ENCODE measurements at places on chromosomes 7 and 10.

DNA sequence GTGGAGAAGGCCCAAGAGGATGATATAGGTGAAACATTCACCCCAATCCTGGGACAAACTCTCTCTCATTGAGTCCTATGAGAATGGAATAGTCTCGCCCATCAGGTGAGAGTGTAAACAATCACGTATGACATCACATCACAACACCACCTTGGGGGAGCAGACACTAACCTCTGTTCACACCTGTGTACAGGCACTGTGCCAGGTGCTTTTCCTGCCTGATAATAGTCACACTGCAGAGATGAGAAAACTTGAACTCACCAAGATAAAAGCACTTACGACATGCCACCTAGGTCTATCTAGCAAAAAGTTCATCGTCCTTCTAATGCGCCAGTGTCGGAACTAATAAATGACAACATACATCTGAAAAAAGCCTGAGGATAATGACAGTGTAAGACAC, 187.8 kb downstream of the FAM107B start:
- DNase-seq = no peak

DNA sequence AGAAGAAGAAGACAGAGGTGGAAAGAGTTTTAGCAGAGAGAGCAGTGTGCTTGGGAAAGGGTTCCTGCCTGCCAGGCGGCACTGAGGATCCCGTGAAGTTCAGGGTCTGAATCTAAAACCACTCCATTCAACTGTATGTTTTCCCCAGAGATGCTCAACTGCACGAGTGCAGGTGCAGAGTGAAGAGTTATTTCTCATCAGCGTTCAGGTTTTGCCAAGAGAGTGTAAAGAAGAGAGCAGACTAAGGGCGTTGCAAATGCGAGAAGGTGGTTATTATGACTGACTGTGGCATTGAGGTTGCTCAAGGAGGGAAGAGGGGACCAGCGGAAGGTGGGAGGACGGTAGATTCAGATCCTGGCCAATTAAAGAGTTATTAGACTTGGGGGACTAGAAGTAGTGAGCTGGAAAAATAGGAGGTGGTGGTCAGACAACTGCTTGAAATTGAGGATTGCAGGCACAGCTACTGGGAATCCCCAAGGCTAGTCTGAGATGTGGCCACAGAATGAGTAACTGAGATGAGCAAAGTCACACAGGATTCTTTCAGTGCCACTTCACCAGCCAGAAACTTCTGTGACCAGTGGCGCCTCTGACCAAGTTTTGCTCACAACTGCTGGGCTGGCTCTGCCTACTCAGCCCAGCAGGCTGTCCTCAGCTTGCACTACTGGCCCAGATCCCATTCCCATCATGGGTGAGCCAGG, 29.1 kb downstream of the STRA8 start:
- no peak for DNase-seq

DNA sequence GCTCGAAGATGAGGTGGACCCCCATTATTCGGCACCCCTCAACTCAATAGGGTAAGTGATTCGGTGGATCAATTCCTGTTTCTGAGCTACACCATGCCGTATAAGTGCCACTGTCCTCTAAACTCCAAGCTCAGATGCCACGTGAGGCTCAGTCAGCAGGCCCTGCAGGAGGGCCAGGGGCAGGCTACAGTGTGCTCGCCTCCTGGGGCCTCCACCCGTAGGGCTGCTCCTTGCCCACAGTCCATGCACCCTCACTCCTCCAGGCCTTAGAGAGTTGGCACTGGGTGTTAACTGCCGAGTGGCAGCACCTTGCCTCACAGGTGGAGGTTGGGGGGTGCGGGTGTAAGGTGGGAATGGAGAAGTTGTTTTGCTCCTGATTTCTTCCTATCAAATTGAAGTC, 12.1 kb downstream of the C10orf53 start:
- no peak for DNase-seq

DNA sequence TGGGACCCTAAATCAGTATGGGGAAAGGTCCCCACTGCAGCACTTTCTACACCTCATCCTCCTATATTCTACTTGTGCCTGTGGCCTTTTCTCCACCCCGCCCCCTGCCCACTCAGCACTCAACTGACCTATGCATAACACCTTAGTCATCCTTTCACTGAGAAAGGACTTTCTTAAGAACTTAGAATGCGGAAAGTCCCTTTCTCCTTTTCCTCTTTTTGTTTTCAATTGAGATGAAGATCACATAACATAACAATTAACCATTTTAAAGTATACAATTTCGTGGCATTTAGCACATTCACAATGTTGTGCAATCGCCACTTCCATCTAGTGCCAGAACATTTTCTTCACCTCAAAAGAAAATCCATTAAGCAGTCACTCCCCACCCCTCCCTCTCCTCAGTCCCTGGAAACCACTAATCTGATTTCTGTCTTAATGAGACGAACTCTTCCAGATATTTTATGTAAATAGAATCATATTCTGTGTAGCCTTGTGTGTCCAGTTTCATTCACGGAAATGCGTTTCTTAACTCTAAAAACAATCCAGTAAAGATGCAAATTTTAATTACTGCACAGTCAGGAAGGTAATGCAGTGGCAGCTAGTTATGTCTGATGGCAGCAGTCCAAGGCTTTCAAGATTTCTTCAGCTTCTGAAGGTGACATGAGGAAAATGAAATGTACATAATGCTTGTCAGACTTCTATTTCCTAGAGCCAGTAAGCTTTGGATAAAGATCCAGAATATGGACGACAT, 41.7 kb downstream of the FAS start:
- DNase-seq = no peak

GRCh38 chr10:90806677-90807076, 51.2 kb downstream of the HTR7 start:
- DNase-seq = no peak

DNA sequence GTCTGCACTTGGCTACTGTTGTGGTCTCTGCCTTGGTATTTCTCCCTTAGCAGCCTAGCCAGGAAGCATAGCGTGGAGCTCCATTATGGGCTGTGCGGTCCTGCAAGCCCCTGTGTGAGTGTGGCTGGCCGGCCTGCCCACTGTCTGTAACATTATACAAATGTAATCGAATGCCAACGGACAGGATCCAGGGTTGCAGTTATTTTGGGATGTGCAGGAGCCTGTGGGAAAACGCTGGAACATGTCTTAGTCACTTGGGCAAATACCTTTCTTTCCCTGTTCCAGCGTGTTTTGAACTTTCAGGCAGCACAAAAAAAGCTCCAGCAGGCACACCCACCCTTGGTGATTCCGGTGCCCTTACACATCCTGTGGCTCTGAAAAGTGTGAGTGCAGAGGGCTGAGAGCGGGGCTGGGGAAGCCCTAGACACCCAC, 29.5 kb downstream of the BAG3 start:
- no peak for DNase-seq

- DNase-seq = no peak
Observed at GRCh38 chr7:114835303-114835702, 86.6 kb upstream of the MDFIC start.

DNA sequence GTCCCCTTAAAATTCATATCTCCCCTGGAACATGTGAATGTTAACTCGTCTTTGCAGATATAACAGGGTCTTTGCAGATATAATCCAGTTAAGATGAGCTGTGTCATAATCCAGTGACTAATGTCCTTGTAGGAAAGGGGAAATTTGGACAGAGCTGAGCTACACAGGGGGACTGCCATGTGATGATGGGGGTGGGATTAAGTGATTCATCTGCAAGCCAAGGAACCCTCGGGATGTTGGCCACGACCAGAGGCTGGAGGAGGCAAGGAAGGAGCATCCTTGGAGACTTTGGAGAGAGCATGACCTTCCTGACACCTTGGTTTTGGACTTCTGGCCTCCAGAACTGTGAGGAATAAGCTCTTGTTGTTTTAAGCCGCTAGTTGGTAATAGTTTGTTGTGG, 153.9 kb upstream of the PCBD1 start:
- DNase-seq = no peak

DNA sequence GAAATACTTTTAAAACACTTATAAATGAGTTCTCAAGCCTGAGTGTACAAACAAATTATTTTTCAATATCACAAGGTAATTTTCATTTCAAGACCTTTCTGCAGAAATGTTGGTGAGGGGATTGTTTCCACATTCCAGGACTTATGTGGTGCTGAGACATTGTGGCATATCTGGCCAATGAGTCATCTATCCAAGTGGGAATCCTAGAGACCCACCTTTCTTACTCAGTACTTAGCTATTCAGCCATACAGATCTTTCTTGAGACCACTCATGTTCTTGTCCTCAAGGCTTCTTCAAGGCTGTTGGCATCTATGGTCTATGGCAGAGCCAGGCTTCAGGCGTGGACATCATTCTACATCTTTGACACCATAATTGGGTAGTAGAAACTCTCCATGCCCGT, 225.4 kb downstream of the DKK1 start:
- DNase-seq = no peak

DNA sequence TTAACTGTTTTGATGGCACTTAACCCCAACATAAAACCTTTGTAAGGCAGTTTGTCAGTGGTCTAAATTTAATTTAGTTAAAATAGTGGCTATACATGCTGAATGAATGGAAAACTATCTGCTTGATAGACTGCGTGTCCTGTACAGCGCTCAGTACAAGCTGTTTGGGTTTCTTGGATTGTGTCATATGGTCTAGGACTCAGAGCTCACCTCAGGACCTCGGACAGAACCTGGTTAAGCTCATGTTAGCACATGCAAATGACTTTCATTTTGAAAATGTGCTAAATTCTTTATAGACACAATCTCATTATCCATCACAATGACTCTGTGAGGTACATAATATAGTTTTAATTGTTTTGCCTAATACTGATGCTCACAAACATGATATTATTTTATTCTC, 55.7 kb upstream of the RELN start:
- DNase-seq = no peak

DNA sequence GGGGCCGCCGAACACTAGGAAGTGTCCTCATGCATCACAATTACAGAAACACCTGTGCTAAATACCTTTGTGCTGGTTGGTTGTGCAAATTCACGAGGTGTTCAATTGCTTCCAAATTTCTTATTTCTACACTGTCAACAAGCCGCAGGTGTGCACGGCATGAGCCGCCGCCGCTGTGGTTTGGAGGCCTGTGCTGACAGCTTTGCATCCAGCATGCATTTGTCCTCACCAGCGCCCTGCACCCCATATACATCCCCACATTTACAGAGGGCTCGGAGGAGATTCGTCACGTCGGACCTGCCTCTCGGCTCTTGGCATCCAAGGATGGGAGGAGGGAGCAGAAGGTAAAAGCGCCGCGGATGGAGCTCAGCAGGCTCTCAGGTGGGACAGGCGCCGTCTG, 305.3 kb upstream of the MKI67 start:
- DNase-seq = no peak

GRCh38 chr7:36301914-36302771, 87.5 kb upstream of the ANLN start:
- DNase-seq = no peak

GRCh38 chr10:107232013-107232412, 67.5 kb upstream of the SORCS1 start:
- DNase-seq = no peak

- DNase-seq = no peak
Observed at GRCh38 chr7:76220185-76221057, 18.7 kb downstream of the SRRM3 start.

- DNase-seq = no peak
Observed at GRCh38 chr7:30136117-30136731, 1.4 kb downstream of the MTURN start.

- no peak for DNase-seq
Observed at GRCh38 chr10:47078393-47079203, 167.4 kb downstream of the PTPN20 start.

DNA sequence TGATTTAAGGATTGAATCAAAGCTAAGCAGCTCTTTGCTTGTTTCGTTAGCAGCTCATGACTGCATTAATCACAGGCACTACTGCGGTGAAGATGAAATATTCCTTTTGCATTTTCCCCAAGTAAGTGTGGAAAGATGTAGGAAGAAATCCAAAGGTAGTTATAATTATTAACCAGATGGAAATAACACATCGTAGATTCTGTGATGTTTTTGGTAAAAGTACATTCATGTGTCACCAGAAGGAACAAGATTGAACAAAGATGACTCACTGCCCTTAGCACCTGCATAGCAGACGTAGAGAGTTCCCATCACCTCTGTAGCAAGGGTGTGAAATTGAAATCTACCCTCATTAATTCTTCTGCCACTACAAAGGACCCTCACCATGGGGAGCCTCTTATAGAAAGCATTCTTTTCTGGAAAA, 37.1 kb downstream of the SMURF1 start:
- no peak for DNase-seq

DNA sequence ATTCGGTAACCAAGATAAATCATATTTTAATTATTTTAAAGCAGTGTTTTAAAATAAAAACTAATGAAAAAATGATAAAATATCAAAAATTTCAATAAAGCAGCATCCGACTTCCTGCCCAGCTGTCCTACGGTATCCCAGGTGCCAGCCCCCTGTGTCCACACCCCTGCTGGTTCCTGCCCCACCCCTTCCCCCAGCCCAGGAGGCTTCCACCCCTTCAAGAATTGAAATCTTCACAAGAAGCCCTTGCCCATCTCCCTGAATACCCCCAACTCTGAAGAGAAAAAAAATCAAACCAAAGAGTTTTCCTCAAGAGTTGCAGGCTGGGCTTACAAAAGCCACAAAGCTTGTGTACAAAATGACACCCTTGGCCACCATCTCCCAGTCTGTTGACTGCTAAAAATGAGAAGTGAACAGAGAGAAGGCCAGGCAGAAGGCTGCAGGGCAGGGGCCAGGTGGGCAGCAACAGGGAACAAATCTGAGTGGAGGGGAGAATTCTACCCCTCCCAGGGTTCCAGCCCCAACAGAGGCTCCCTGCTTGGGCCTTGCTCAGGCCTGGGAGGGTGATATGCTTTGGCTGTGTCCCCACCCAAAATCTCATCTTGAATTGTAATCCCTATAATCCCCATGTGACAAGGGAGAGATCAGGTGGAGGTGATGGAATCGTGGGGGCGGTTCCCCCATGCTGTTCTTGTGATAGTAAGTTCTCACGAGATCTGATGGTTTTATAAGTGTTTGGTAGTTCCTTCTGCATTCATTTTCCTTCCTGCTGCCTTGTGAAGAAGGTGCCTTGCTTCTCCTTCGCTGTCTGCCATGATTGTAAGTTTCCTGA, 14.5 kb downstream of the GPRIN2 start:
- DNase-seq = no peak

DNA sequence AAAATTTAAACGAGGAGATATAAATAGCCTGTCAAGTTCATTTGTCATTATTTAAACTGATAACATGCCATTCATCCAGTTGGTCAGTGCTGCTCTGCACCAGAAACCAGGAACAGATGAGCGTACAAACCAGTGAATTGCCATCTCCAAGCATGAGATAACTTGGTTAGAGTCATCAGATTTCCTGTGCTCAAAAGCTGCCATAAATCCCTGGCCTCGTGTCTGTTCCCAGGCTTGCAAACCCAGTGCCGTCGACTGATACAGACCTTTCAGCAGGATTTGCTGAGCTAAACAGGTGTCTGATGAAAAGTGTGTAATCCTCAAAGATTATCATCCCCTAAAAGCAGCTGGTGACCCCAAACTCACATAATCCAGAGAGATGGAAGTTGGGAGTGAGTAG, 96.0 kb upstream of the SAMD8 start:
- DNase-seq = no peak

DNA sequence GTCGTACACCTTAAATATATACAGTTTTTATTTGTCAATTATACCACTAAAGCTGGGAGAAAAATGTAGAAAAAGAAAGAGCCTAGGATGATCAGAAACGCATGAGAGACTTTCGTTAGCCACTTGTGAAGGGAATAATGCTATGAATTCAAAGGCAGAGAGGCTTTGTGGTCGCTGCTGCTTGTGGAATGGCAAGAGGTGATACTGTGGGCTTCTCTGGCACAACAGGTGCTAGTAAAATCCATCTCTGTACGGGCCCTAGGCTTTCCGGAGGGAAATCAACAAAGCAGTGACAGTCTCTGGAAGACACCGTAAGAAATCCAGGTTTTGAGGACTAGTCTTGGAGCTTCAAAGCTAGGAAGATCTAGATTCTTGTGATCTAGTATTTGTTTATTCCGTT, 52.6 kb downstream of the LRRC72 start:
- DNase-seq = no peak

Data from C1 segment of cervical spinal cord (tissue), 14 donors.